ENCODE measurements at places on chromosomes 12 and 14.
A peak's percentile ranks its signal among the peaks of the same experiment; 100 is the strongest.

DNA sequence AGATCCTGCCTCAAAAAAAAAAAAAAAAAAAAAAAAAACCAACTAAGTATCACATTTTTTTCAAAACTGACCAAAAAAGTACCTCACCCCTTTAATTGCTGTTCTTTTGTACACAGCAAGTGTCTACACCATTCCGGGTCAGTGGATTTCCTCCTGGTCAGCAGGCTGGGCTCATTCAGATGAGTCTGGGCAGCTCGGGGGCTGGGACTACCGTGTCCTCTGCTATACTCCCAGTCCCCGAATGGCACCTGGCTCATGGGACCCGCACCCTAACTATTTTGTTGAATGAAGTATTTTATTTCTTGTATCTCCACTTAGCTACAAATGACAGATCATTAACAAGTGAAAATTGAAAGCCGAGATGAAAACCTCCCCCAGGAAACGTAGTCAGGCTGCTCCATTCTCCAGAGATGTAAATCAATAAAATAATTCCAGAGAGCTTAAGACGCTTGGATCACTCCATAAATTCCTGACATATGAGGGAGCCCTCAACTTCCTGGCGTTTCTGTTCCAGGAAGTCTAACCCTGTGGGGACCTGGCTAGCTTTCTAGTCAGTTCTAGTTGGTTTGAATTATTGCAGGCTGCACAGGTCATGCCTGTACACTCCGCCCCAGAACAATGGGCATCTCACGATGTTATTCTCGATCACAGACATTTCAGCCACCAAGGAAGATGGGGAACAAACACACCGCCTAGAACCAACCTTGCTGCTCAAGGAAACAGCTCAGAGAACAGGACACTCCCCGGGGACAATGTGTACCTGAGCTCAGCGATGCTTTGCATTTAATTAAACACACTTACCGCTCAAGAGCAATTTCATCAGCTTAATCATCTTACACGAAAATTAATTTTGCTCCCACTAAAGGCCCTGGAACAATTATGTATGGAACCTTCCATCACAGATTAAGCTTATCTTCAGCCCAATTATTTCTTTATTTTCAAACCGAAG, 76.3 kb downstream of the RIMBP2 start:
- DNase-seq = peak; percentile 53

DNA sequence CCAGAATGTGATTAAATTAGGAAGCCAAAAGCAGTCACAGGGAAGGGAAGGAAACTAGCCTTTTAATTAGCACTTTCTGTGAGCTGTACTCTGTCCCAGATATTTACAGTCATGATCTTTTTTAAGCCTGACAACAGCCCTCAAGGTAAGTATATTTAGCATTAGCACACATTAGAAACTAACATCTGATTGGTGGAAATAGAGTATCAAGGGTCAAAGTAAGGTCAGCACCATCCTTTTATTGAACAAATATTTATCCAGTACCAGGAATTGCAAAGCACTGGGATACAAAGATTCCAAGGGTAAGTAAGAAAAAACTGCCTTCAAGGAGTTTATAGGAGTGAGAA, 28.2 kb downstream of the RPGRIP1 start:
- no peak for DNase-seq

- no peak for DNase-seq
These were observed 4.3 kb downstream of the GOLT1B start for GRCh38 chr12:21505888-21506287.

DNA sequence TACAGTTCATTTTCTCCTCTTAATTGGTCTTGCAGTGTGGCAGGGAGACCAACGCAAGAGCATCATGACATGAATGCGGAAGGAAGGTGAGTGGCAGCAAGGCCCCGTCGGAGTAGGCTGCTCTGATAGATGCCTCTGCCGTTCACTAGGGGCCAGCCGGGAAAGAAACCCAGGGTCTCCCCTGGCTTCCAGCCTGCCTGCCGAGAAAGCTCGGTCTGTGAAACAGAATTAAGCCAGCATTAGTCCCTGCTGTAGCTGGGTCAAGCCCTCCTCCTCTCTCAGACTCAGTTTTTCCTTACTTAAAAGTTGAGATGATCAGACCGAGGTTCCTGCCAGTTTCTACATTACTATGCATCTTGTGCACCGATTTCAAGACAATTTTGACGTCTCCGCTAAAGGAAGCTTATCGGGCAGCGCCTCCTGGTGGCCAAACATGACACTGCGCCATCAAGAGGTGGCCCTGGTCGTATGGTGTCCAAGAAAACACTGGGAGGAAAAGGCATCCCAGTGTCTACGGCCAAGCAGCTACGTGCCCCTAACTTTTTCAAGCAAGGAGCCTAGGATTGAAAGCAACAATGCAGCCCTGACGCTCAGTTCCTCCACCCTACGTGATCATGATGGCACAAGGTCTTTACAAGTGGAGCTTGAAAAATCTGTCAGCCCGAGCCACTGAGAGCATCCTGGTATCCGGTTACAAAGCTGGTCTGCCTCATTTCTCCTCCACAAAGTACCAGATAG, 131.6 kb downstream of the KSR2 start:
- peak; percentile 96 for DNase-seq

GRCh38 chr14:98298481-98299244, 973.3 kb downstream of the BCL11B start:
- no peak for DNase-seq

DNA sequence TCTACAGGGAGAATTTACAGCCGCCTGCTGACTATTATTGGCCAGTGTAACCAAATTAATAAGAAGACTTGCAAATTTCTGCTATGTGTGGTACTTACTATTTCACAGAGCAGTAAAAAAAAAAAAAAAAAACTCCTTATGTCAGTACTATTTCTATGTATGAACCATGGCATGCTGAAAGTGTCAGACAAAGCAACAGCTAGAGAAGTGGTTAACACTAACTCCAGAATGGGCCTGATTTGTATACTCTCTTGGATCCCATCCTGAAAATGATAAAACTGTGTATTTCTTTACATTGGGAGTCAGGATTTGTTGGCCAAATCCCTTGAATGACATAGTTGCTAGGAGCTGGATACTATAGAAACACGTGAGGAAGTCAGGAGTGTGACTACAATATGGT, 416.8 kb downstream of the EGLN3 start:
- no peak for DNase-seq

DNA sequence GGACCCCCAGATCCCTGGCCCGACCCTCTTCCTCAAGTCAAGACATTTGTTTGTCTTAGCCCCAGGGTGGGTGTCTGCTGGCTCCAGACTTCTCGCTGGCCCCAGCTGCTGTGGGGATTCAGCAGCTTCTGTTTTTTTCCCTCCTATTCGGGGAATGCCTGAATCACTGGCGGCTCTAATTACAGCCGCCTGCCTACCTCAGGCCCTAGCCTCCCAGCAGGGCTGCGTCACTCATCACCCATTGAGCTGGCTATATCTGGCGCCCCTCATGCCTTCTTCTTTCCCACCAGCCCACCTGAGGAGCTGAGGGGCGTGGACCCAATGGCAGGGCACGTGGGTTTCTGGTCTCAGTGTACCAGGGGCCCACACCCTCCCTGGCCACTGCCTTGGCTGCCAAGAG, 10.1 kb downstream of the KRT80 start:
- DNase-seq = peak; percentile 79

DNA sequence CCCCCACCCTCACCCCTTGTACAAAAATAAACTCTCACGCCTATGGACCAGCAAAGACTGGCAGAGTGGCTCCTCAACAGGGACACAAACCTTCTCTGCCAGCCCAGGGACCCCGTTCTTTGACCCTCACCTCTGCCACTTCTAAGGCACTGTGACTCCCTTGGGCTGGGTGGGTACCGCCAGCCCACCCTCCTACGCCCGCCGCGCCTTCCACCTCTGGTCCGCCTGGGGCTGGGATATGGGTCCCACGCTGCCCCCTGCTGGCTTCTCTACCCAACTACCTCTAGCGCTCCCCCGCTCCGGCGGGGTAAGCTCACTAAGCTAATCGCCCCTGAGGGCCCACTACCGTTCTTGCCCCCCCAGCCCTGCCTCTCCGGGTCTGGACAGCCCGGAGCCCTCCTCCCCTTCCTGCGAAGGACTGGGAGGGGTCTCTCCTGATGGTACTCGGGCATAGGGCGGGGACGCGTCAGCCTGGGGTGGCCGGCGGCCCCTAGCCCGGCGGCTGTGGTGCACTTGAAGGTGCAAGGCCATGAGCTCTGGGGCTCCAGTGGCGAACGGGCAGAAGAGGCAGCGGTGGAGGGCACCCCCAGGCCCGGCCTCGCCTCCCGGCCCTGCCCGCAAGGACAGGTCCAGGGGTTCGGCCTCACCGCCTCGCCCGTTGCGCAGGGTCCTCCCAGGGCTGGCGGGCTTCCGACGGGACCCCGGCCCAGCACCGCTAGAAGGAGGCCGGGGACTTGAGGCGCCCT, 8.1 kb downstream of the ZNF219 start:
- peak; percentile 68 for DNase-seq
